HFFc6 (cell line): ENCODE measurements at places on chromosomes 12 and 14. TPM values are rescaled to one million over a fixed set of nuclear protein-coding genes. Genes with fewer than 3 reads are reported as not detected.

PTPRR gene
- total RNA-seq, result 0.48 to 1.3 TPM (median 1.1 TPM) in 3 replicates

DNA sequence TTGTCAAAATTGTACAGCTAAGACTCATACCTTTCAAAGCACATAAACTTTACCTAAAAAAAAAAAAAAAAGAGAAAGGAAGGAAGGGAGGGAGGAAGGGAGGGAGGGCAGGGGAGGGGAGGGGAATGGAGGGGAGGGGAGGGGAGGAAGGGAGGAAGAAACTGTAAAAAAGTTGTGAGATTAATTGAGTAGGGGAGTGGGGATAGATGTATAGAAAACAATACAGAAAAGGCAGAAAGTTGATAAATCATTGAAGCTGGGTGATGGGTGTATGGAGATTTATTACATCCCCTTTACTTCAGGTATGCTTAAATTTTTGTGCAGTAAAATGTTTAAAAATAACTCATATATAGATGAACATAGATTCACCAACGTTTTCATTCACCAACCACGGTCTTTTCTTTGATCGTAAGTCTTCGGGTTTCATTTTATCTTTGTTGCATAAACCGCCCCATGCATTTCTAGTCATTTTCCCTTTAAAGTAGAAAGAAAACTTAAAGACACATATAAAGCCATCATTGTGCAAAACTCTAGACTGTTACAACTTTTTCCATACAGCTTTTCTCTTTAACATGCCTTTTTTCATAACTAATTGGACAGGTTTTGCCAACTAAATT lies 191.2 kb upstream of the KRR1 start:
- H3K27ac ChIP-seq, result no peak overlapping the region
- H3K36me3 ChIP-seq, result 0 out of 2 replicates have a peak, but pooled peaks cover 4% of the 10 kb centered on the region
- no peaks in the 10 kb centered on the region for H3K27me3 ChIP-seq
- H3K4me3 ChIP-seq, result no peak overlapping the region
- peaks cover 46% of the 10 kb centered on the region for H3K4me1 ChIP-seq

SUPT16H gene
- 66.2 to 89.7 TPM (median 81.5 TPM) in 3 replicates for total RNA-seq

DNA sequence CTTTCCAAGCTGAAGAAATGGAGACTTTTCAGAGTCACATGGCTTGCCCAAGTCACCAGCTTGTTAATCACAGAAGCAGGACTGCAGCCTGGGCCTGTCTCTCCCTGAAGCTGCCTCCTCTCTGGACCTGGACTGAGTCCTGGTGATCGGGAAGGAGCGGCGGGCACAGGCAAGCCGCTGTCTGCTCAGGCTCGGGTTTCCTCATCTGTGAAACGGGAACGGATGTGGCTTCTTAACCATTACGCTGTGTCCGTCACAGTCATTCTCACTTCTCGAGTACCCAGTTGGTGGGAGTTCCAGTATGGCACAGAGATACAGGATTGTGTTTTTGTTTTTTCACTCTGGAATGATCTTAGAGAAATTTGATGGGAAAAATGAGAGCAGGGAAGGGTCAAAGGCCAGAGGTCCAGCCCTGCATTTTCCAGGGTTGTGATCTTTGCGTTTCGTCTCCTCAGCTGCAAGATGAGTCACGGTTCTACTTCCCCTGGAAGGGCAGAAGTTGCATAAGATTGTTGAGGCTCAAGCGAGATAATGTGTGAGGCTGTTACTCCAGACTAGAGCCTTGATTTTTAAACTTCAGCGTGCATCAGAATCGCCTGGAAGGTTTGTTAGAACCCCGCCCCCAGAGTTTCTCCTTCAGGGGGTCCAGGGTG lies 7.6 kb upstream of the LRTM2 start:
- peaks cover 66% of the 10 kb centered on the region for H3K27me3 ChIP-seq
- no peak for DNase-seq
- no peak overlapping the region for H3K4me3 ChIP-seq
- H3K36me3 ChIP-seq, result no peaks in the 10 kb centered on the region

- DNase-seq, result peak; percentile 84
- H3K27me3 ChIP-seq, result no peaks in the 10 kb centered on the region
- H3K4me3 ChIP-seq, result peak overlapping the region; percentile 33
- peaks cover 24% of the 10 kb centered on the region for H3K4me1 ChIP-seq
These were observed 17.5 kb downstream of the PNMA1 start for GRCh38 chr14:73696466-73697400.

DNA sequence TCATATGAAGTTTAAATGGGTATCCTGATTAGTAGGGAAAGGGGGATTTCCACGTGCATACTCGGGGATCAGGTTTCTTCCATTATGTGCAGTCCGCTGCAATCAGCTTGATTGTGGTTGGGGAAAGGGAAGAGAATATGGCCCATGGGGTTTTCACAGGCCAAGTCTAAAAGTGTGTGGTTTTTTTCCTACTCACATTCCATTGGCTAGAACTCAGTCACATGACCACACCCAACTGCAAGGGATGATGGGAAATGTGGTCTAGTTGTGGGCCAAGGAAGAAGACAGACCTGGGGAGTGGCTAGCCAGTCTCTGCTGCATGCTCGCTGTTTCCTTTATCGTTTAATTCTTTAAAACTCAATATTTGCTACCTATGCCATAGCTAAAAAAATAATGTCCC lies 105.1 kb downstream of the PRIMA1 start:
- no peak overlapping the region for H3K4me3 ChIP-seq
- no peak overlapping the region for H3K27ac ChIP-seq
- H3K4me1 ChIP-seq, result no peaks in the 10 kb centered on the region

RASAL1 gene
- not detected in 3 replicates for total RNA-seq

GRCh38 chr14:103808403-103809001 lies 38.9 kb downstream of the PPP1R13B start:
- H3K36me3 ChIP-seq, result no peaks in the 10 kb centered on the region
- no peaks in the 10 kb centered on the region for H3K27me3 ChIP-seq
- no peak overlapping the region for H3K27ac ChIP-seq
- no peak overlapping the region for H3K4me3 ChIP-seq

EXOC3L4 gene
- total RNA-seq, result not detected in 3 replicates

GRCh38 chr14:20409226-20409625 lies 4.1 kb downstream of the TEP1 start:
- peak overlapping the region; percentile 72 for H3K27ac ChIP-seq
- H3K27me3 ChIP-seq, result peaks cover 6% of the 10 kb centered on the region
- H3K36me3 ChIP-seq, result peaks cover 16% of the 10 kb centered on the region; the same call in 1 of the 2 replicates
- peak overlapping the region; percentile 44 for H3K4me3 ChIP-seq
- peak; percentile 57 for DNase-seq
- H3K4me1 ChIP-seq, result peaks cover 49% of the 10 kb centered on the region

- no peaks in the 10 kb centered on the region for H3K4me1 ChIP-seq
- no peak for DNase-seq
- H3K4me3 ChIP-seq, result no peak overlapping the region
- H3K36me3 ChIP-seq, result no peaks in the 10 kb centered on the region
These were observed 231.2 kb upstream of the DCN start for GRCh38 chr12:91413581-91414546.

DLGAP5 gene
- total RNA-seq, result 21.8 to 48.5 TPM (median 39.5 TPM) in 3 replicates

GRCh38 chr14:51529736-51530135 lies 122.0 kb upstream of the FRMD6 start:
- H3K27me3 ChIP-seq, result no peaks in the 10 kb centered on the region
- H3K4me3 ChIP-seq, result no peak overlapping the region
- H3K4me1 ChIP-seq, result peaks cover 70% of the 10 kb centered on the region
- DNase-seq, result no peak
- H3K36me3 ChIP-seq, result peaks cover 10% of the 10 kb centered on the region; the same call in 1 of the 2 replicates

SCN8A gene
- 13.4 to 16.4 TPM (median 14.1 TPM) in 3 replicates for total RNA-seq

DNA sequence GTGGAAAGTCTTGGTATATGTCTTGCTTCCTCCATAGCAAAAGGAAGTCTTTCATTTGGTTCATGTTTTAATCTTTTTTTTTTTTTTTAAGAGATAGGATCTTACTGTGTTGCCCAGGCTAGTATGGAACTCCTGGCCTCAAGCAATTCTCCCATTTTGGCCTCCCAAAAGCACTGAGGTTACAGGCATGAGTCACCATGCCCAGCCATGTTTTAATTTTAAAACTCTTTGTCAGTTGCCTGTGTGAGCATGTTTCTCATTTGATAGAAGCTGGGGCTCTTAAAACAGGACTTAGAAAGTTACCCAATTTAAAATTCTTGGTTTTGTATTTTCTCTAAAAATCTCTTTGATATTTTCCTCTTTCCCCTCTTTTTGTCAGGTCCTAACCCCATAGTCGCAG lies 45.0 kb upstream of the REP15 start:
- DNase-seq, result peak; percentile 2
- peak overlapping the region; percentile 9 for H3K27ac ChIP-seq
- H3K4me3 ChIP-seq, result no peak overlapping the region
- H3K27me3 ChIP-seq, result no peaks in the 10 kb centered on the region

- H3K4me3 ChIP-seq, result no peak overlapping the region
- no peak for DNase-seq
- no peak overlapping the region for H3K27ac ChIP-seq
- H3K36me3 ChIP-seq, result peaks cover 22% of the 10 kb centered on the region
- H3K4me1 ChIP-seq, result peaks cover 24% of the 10 kb centered on the region
These were observed 498.9 kb upstream of the RGS6 start for GRCh38 chr14:71433303-71433702.

DNA sequence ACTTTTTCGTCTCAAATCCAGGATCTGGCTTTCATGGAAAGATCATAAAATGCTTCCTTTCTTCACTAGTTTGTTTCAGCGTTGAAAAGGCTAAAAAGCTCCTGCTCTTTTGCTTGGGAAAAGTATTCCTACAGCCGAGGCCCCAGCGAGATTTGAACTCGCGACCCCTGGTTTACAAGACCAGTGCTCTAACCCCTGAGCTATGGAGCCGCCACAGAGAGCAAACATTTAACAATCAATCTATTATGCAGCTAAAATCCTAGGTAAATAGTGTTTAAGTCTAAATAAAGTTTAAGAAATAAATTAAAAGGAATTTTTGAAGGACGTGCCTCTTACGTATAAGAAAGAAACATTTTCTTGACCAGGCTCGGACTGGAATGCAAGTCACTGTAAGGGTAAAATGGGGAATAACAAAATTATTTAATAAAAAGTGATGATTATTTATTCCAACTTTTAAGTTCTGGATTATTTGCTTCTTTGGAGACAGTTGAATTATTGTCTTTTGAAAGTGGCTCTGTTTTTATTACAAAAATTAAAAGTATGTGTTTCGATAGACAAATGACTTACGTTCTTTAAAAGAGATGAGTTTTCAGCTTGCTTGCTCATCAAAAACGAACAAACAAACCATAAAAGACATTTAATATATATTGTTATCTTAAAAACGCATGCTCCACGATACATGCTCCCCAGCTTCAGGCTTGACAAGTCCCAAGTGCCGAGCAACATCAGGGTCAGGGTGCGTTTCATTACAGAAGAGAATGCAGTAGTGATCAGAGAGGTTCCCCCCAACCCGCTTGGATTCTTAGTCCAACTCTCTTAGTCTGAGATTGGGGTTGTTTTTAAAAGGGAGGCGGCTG lies 10.2 kb downstream of the OR6S1 start:
- DNase-seq, result peak; percentile 71
- peaks cover 13% of the 10 kb centered on the region for H3K27me3 ChIP-seq
- H3K27ac ChIP-seq, result peak overlapping the region; percentile 29

TOMM20L gene
- total RNA-seq, result not detected in 2 replicates

GRCh38 chr12:41174602-41175001 lies 13.5 kb upstream of the PDZRN4 start:
- H3K36me3 ChIP-seq, result peaks cover 5% of the 10 kb centered on the region; the same call in 1 of the 2 replicates
- H3K4me3 ChIP-seq, result no peak overlapping the region
- DNase-seq, result no peak
- H3K27ac ChIP-seq, result no peak overlapping the region
- no peaks in the 10 kb centered on the region for H3K27me3 ChIP-seq

- peaks cover 12% of the 10 kb centered on the region for H3K4me1 ChIP-seq
- no peaks in the 10 kb centered on the region for H3K36me3 ChIP-seq
- H3K27ac ChIP-seq, result no peak overlapping the region
- peaks cover 43% of the 10 kb centered on the region for H3K27me3 ChIP-seq
- no peak overlapping the region for H3K4me3 ChIP-seq
- DNase-seq, result no peak
These were observed 3.4 kb upstream of the AP1G2 start for GRCh38 chr14:23570806-23571483.

KRT82 gene
- not detected in 3 replicates for total RNA-seq

GRCh38 chr12:116423094-116423493 lies 136.1 kb upstream of the MAP1LC3B2 start:
- H3K27ac ChIP-seq, result peak overlapping the region; percentile 72
- H3K4me3 ChIP-seq, result no peak overlapping the region
- peaks cover 34% of the 10 kb centered on the region for H3K4me1 ChIP-seq
- peaks cover 7% of the 10 kb centered on the region; the same call in 1 of the 2 replicates for H3K36me3 ChIP-seq
- peak; percentile 68 for DNase-seq

DNA sequence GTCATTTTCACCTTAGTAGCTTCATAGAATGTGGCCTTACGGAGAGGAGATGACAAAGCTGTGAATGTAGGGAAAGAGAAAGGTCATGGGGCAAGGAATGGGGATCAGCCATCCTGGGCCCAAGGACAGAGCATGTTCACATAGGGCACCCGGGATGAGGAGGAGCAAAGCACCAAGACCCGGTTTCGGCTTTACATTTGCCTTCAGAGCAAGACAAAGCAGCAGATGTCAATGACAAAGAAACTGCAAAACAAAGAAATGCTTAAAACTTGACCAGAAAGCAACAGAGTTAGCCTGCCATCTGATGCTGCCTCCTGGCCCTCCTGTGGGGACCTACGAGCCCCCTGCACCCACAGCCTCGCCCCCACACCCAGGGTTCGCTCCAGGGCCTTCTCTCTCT lies 249.2 kb downstream of the SLC41A2 start:
- H3K4me1 ChIP-seq, result peaks cover 58% of the 10 kb centered on the region
- no peak for DNase-seq
- no peak overlapping the region for H3K27ac ChIP-seq
- H3K4me3 ChIP-seq, result no peak overlapping the region
- peaks cover 6% of the 10 kb centered on the region for H3K27me3 ChIP-seq
- H3K36me3 ChIP-seq, result no peaks in the 10 kb centered on the region
